Memory B cell (primary cell): ENCODE measurements at places on chromosomes 12 and 14.

GRCh38 chr12:12716151-12716792, 896 bp upstream of the CDKN1B start:
- no peak for DNase-seq

- no peak for DNase-seq
Observed at GRCh38 chr14:68234101-68234905, 414.7 kb downstream of the RAD51B start.

- no peak for DNase-seq
Observed at GRCh38 chr12:20798554-20798953, 12.0 kb upstream of the SLCO1B3 start.

GRCh38 chr14:57402173-57402852, 11.9 kb downstream of the NAA30 start:
- no peak for DNase-seq

DNA sequence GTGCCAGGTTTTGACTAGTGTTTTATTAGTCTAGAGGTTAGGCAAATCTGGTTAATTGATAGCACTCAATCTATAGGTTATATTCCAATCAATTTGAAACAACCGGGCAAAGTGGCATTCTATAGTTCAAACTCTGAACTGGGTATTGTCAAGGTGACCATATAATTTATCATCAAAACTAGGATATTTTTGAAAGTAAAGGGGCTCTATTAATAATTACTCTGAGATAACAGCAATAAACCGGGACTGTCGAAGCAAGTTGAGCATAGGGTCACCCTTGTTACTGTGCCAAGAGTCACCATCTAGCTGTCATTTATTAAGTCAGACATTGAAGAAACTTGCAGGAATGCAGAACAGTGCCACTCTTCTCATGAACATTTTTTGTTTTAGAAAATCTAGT, 321.2 kb downstream of the RAD51B start:
- DNase-seq: no peak

GRCh38 chr12:22406627-22407026, 72.1 kb upstream of the ST8SIA1 start:
- no peak for DNase-seq

- no peak for DNase-seq
Observed at GRCh38 chr14:65495196-65495595, 82.7 kb downstream of the FUT8 start.

GRCh38 chr14:51167587-51168214, 72.3 kb upstream of the TMX1 start:
- no peak for DNase-seq

- DNase-seq: no peak
Observed at GRCh38 chr12:110266980-110267620, 13.9 kb upstream of the ATP2A2 start.

DNA sequence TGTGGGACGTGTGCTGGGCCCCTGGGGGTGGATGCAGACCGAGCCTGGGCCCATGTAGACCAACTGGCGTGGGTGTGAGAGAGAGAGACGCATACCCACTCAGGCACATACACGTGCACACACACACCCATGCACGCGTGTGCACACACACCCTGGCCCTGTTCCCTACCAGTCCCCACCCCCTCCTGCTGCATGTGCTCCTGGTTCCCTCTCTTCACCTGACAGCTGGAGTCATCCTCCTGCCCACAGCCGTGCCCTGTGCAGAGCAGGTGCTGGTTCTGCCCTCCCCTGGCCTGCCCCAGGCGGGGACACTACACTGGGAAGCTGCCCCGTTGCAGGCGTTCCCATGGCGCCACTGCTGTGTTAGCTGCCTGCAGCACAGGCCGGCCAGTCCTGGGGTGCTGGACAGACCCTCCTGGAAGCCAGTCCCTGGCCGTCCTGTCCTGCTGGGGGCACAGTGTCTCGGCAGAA, 18.5 kb downstream of the PACS2 start:
- DNase-seq: no peak

GRCh38 chr12:115375186-115375991, 691.4 kb upstream of the TBX3 start:
- no peak for DNase-seq

DNA sequence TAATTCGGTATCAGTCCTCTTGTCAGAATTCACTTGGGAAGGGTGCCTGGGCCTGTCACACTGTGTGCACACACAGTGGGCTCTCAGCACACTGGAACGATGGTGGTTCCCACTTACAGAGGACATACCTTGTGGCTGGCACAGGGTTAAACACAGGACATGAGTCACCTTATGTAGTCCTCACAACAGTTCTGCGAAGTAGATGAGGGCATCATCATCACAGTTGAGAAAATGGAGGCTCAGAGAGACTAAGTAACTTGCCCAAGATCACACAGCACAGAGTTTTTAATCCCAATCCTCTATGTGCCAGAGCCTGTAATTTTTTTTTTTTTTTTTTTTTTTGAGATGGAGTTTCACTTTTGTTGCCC, 90.7 kb downstream of the NINJ2 start:
- DNase-seq: no peak

DNA sequence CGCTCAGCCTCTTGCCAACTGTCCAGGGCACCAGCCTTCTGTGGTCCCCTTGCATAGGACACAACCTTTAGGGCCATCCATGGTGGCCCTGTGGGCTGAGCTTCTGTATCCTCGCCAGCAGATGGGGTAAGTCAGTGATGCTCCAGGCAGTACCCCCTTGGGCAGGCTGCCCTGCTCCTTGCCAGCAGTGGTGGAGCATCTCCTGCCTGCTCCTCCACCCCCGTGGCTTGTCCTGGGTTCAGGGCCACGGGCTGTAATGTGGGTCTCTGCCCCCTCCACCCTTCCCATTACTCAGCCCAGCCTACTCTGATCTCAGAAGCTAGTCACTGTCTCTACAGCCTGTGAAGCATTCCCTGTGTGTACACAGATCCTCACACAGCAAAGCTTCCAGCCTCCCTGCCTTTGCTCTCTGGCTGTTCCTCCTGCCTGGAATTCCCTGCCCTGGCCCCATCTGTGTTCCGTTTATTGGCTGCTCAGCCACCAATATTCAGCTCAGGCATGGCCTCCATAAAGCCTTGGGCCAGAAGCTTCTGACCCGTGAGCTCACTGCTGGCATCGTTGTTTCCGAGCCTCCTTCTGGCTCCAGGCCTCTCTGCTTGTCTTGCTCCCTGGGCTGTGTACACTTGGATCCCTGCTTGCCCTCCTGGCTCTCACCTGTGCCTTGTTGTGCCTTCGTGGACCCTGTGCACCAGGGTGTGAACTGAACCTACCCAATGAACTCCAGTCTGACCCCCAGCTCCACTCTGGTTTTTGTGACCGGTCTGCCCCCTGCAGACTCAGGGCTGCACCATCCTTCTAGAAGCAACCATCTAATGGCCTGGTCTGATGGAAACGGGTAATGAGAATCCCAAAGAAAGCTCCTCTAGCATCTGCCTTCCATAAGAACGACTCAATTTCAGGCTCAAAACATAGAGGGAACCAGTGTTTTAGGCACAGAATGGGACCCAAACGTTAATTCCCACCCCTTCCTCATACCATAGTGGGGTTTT, 177.0 kb upstream of the PRMT8 start:
- no peak for DNase-seq

DNA sequence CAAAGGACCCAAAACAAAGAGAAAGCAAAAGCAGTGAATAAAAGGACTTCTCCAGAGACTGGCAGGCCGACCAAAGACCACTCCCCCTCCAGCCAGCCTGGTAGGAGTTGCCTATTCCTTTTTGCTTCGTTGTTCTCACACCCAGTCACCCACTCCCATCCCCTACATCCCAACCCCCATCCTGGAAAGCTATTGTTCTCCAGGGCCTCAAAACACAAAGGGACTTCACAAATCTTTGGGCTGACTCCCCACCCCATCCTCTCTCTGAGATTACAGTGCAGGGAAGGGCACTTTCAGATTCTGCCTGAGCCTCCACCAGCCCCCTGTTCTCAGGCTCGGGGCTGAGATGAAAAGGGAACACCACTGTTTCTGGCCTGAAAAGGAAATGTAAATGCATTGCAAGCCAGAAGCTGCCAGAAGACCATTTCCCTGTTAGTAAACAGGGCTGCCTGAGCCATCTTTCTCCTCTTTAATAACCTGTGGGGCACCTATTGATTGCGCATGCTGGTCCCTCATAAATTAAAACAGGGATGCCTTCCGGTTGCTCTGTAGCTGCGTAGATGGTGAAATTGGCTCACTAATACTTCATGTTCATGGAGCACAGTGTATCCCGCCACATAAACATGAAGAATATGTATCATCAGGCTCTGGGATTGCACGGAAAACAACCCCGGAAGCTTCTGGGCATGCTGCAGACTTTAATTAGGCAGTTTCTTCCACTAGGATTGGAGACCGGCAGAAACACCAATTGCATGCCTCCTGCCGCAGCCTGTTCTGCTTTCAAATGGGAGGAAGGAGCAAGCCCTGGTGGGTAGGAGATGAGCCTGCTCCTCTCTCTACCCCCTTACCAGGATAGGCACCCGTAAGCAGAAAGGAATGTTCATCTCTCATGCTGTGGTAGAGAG, 130.3 kb upstream of the FUT8 start:
- DNase-seq: no peak

- DNase-seq: no peak
Observed at GRCh38 chr14:23577710-23578392, 739 bp downstream of the JPH4 start.

DNA sequence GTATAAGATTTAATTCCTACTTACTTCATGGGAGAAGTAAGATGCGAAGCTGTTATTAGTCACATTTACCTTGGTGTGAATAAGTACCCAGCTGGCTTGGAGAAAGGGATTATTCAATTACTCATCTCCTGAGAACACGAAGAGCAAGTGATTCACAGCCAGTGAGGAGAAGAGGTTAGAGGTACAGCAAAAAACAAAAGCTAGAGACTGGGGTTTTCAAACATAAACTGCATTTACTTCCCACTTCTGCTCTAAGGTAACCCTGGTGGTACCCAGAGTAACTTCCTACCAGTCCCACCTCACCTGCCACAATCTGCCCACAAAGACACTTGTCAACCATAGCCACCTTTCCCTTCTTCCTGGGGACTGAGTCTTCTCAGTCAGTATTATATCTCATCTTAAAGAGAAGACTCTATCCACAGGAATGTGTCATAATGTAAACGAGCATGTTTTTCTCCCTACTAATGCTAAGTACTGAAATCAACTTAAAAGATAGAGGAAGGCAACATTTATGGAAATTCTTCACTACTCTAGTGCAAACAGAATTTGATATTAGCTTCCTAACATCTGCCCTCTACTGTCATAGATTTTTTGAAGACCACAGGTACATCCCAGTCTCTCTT, 6.0 kb upstream of the IL22 start:
- no peak for DNase-seq

- no peak for DNase-seq
Observed at GRCh38 chr14:104436047-104436591, 143.4 kb upstream of the C14orf180 start.

DNA sequence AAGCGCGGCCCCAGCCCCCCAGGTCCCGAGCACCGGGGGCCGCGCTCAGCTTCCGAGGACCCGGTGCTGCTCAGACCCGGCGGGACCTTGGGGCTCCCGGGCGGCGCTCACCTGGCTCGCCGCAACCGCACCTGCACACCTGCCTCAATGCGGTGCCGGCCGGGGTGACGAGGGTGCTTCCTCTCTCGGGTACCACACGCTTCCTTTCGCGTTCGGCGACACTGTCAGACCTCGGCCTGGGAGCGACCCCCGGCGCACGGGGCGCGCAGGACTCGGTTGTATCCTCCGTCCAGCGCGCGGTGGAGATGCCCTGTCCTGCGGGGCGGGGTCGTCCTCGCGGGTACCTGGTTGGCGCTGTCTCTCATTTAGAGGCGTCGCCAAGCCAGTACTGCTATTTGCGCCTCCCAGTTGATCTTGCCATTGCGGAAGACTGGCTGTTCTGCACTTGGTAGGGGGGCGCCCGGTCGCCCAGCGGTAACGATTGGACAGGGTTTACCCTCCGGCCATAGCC, 718 bp downstream of the PACS2 start:
- peak; percentile 63 for DNase-seq

DNA sequence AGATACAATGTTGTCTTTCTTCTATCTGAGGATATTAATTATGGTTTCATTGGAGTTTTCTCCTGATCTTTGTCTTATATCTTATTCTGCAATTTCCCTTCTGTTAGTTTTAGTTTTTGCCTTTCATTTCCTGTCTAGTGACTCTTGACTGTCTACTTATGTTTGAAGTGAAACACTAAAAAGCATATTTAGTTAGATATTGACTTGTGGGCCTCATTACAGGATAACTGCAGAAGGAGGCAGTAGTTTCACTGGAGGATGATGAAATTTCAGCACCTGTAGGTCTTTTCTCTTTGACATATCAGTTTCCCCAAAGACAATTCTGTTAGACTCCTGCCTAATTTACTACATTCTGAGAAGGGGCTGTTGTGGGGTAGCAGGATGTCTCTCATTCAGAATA, 97.5 kb upstream of the NEDD1 start:
- DNase-seq: no peak

GRCh38 chr12:16962889-16963288, 356.9 kb upstream of the LMO3 start:
- DNase-seq: no peak

DNA sequence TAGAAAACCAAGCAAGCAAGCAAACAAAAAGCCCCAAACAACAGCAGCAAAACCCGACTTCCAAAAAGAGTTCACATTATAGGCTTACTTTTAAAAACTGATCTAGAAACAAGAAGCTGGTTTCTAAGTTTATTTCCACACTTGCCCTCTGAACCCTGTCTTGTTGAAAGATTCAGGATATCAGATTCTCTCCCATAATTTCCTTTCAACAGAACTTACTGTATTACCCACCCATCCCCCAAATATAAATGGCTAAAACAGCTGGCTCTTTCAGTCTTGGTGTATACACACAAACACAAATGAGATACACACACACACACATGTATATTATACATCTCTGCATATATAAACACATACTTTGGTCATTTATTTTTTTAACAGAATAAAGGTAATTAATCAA, 460.9 kb downstream of the ZFP36L1 start:
- no peak for DNase-seq

GRCh38 chr12:101733166-101733565, 6.1 kb downstream of the SYCP3 start:
- no peak for DNase-seq
